BJ (cell line): ENCODE measurements at places on chromosomes 11 and 22. TPM values are rescaled to one million over a fixed set of nuclear protein-coding genes. Genes with fewer than 3 reads are reported as not detected.

GRCh38 chr22:50178471-50178864, 7.2 kb upstream of the TRABD start:
- no peak for DNase-seq

DNA sequence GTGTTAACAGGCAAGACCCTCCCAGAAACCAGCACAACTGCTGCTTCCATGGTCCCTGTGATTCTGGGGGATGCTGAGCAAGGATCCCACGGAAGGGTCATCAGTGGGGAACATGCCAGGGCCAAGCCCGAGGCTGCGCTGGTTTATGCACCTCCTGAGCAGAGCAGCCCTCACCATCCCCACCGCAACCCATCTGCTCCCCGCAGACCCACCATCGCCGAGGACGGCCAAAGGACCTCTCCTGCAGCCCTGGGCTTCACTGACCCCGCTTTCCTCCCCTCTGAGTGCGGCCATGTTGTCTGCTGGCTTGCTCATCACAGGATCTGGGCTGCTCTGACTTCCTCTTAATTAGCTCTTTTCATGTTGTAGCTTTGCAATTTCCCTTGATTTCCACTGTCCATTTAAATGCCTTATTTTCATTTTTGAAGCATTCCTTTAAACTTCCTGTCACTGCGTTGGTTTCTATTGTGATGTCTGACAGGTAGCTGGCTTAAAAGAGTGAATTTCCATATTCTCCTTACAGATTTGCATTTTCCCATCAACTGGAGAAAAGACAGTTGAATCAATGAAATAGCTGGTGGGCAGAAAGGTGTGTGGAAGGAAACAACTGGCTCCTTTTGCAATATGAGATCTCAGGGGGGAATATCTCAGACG, 14.9 kb downstream of the TP53AIP1 start:
- DNase-seq: no peak

GRCh38 chr22:43851979-43852307, 10.4 kb downstream of the SULT4A1 start:
- DNase-seq: no peak

TMEM258 gene
- 371 and 399 TPM in 2 replicates for polyA plus RNA-seq

LMNTD2 gene
- 1.6 and 2.5 TPM in 2 replicates for polyA plus RNA-seq

DNA sequence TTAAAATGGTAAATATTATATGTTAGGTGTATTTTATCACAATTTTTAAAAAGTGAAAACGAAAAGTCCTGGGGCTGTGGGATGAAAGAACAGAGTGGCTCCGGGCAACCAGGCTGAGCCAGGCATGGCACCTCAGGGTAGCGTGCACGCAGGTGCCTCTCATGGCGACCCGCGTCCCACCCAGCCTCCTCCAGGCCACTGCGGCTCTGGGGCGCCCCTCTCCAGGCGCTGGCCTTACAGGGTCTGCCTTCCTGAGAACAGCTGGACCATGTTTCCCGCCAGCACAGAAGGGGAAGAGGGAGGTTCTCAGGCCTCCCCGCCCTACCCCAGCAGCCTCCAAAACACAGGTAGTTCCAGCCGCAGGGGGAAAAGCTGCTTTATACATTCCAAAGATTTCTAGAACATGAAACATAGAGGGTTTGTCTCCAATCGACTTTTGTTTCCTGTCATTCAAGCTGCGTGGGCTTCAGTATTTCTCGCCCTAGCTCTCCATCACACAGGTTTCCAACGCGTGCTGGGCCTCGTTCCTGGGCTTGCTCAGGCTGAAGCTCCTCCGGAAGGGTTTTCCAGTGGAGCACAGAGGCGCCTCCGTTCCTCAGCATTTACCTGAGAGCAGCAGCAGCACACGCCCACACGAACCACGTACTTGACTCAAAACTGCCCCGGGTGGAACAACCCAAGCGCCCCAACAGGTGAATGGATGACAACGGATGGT, 10.5 kb downstream of the EHD1 start:
- DNase-seq: no peak

GRCh38 chr22:23385678-23386631, 194.1 kb downstream of the IGLL1 start:
- DNase-seq: no peak

DNA sequence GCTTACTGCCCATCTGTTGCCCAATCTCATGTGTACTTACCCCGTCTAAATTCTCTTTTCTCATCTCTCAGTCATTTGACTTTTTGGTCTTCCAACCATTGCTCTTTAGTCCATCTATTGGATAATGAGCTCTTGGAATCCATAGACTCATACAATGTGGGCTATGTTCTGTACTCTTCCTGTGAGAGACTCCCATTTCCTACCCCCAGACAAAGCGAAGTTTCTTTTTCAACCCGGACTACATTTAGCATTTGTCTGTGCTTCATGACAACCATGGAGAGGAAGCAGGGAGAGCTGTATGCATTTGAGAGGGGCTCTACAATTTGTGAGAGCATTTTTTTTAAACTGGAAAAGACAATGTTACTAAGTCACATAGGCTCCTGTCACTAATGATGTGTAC, 4.0 kb upstream of the ARHGAP42 start:
- DNase-seq: no peak

CTSF gene
- polyA plus RNA-seq: 30.4 and 44.0 TPM in 2 replicates

APOA4 gene
- not detected in 2 replicates for polyA plus RNA-seq

DNA sequence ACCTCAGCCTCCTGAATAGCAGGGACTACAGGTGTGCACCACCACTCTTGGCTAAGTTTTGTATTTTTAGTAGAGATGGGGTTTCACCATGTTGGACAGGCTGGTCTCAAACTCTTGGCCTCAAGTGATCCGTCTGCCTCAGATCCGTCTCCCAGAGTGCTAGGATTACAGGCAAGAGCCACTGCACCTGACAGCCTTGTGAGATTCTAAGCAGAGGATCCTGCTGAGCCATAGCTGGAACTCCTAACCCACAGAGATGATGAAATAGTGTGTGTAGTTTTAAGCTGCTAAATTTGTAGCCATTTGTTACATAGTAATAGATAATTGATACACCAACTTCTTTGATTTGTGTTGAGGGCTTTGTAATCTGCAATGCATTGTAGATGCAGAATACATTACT, 51.1 kb downstream of the CLMP start:
- no peak for DNase-seq

DNA sequence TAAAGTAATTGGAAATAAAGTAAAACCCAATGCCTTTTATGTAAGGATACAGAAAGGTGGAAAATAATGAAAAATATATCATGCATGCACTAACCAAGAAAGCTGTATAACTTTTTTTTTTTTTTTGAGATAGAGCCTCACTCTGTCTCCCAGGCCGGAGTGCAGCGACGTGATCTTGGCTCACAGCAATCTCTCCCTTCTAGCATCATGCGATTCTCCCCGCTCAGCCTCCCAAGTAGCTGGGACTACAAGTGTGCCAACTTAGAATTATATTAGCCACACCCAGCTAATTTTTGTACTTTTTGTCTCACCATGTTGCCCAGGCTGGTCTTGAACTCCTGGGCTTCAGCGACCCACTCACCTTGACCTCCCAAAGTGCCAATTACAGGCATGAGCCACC, 4.5 kb downstream of the GGT5 start:
- DNase-seq: no peak

GRCh38 chr11:12838463-12839123, 164.4 kb downstream of the TEAD1 start:
- no peak for DNase-seq

- DNase-seq: no peak
Observed at GRCh38 chr22:29806196-29806595, 31.9 kb downstream of the ASCC2 start.

- no peak for DNase-seq
Observed at GRCh38 chr22:23119494-23120414, 22.0 kb downstream of the RSPH14 start.

DNA sequence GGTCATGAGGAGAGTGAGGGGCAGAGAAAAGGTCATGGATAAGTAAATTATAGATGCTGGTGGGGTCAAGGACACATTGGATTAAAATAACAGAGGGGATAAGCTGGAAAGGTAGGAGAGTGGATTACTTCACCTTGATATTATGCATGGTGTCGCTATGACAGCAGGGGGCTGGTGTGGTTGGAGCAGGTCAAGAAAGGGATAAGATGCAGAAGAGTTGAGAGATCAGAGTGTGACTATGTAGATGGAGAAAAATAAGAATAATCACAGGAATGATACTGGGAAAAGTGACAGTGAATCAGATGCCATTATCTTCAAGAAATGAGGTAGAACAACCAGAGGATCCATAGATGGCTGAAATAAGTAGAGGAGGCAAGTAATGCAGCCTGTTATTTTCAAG, 29.4 kb upstream of the AMOTL1 start:
- DNase-seq: no peak

- DNase-seq: no peak
Observed at GRCh38 chr22:32699001-32699582, 102.4 kb upstream of the TIMP3 start.

DNA sequence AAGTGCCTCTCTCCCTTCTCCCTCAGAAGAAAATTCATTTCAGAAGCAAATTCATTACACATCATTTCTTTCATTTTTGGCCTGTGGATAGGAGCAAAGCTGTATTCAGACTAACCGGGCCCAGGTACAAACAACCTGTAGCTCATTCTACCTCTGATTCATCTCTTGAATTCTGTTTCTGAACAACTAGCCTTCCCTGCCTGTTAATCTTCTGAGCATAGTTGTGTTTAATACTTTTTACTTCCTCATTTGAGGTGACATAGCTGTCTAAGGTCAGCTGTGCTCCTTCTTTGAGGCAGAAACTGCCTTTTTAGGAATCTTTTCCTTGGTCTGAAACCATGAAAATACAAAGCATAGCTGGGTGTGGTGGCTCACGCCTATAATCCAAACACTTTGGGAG, 12.6 kb upstream of the IL18BP start:
- no peak for DNase-seq

DNA sequence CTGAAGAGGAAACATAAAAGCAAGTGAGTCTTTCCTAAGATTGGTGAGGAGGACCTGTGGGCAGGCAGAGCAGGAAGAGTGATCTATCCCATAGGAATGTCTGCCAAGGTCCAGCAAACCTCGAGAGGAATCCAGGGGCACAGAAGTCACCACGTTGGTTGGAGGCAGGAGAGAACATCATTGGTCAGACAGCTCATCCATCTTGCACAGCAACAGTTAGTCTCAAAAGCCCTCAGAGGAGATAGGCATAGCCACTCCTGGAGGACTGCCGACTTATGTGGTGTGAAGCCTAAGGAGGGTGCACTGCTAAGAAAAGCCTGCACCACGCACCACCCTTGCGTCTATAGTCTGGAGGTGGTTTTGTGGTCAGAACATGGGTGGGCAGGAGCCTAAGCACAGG, 109.1 kb downstream of the RASSF10 start:
- peak; percentile 80 for DNase-seq

DNA sequence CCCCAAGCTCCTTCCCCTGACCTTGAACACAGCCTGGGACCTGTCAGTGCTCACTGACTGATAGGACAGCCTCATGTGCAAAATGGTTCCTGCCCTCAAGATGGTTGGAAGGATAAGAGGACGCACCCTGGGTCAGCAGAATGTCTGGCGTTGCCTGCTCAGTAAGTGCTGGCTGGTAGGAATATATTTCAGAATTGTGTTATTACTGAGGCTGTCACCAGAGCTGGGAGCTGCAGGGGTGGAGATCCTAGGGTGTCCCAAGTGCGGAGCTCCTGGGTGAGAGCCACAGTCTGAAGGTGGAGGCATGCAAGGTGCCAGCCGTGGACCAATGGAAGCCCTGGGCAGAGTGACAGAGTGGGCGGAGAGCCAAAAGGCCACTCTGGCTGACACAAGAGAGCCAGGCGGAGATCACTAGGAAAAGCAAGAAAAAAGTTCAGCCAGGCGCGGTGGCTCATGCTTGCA, 1.0 kb upstream of the SEC14L4 start:
- no peak for DNase-seq

ANKK1 gene
- not detected in 2 replicates for polyA plus RNA-seq

DNA sequence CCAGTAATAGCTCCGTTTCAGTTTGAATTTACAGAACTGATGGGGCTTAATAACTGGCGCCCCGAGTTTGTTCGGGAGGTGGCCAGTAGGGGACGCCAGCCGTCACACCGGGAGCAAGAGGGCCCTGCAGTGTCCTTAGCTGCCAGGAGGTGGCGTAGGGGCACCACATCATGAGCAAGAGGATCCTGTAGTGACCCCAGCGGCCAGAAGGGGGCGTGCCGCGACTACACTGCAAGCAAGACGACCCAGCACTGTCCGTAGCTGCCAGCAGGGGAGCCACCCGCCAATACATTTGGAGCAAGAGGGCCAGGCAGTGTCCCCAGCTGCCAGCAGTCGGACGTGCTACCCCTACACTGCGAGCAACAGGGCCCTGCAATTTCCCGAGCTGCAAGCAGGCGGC, 663.7 kb upstream of the B3GAT1 start:
- no peak for DNase-seq

DNA sequence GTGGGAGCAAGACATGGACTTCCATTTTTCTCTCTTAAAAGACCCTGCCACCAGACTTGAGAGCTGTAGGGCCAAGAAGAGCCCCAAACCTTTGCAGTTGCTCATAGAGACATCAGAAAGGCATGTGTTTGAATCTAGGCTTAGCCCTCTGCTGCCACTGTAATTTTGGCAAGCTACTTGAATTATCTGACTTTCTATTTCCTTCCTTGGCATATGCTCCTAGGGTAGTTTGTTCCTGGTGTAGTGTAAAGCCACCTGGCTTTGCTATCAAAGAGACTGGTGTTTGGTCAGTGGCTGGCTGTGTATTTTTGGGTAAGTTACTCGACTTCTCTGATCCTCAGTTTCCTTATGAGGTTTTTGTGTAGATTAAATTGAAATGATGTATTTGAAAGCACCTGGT, 252.1 kb upstream of the CCDC90B start:
- no peak for DNase-seq

DNA sequence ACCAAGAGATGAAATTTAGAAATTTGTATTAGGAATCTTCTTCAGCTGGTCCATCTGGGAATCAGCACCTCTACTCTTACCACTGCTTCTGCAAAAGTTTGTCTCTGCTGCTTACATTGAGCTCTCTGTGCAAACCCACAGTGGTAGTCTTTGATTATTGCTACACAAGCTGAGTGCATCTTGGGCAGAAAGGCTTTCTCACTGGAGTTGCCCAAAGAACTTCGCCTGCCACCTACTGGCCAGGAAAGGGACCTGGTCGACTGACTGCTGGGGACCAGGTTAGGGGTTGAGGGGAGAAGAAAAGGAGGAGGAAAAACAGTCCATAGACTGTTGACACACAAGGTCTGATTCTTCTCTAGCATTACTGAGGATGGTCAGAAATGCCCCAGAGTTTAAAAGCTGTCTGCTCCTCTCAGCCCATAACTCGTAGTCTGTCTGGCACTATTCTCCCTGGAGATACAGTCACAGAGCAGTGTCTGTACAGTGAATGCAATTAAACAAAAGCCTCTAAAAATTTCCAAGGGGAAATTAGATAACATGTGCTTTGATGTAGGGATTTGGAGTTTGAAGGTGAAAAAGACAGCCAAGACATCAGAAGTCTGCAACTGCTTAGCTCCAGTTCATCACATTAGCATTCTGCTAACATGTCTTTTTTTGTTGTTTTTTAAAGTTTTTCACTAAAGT, 215.0 kb upstream of the CTSC start:
- DNase-seq: no peak

PHLDA2 gene
- polyA plus RNA-seq: 12.8 and 13.7 TPM in 2 replicates

CD3D gene
- not detected in 2 replicates for polyA plus RNA-seq

CCDC116 gene
- 0.10 and 0.13 TPM in 2 replicates for polyA plus RNA-seq

DNA sequence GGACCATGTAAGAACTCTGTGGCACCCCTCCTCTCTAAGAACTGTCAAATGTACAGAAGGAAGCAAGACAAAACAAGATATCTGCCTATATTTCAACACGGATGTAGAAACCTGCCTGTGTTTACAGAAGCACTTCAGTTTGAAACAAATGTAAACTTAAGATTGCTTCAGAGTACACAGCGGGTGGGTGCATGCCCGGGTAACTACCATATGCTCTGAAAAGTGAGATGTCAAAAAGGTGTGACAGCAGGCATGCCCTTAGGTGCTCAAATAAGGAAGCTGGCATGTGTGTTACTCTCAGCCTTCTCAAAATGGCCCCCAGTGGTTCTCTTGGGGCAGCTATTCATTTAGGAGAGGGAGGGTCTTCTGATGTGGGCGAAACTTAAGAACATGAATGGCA, 5.2 kb downstream of the ACP2 start:
- no peak for DNase-seq
